ENCODE measurements at places on chromosomes 11 and 22.

- no peak for DNase-seq
Observed at GRCh38 chr11:60116996-60117790, 28.7 kb downstream of the MS4A2 start.

- no peak for DNase-seq
Observed at GRCh38 chr22:22748297-22748743, 103.9 kb downstream of the GGTLC2 start.

DNA sequence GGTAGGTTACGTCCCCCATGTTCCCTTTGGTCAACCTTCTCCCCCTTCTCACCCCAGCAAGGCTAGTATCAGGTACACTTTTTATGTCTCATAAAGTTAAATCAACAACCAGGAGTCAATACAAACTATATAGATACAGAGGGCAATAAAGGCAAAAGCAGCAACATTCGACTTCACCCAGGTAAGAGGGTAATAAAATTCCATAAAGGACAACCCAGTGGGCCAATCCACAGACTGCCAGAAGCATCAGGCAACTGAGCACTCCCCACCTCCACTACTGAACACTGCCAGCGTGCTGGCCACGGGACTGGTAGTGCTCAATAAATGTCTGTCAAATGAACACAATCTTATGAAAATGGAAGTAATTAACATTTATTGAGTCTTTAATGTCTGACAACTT, 5.1 kb upstream of the MS4A18 start:
- no peak for DNase-seq

DNA sequence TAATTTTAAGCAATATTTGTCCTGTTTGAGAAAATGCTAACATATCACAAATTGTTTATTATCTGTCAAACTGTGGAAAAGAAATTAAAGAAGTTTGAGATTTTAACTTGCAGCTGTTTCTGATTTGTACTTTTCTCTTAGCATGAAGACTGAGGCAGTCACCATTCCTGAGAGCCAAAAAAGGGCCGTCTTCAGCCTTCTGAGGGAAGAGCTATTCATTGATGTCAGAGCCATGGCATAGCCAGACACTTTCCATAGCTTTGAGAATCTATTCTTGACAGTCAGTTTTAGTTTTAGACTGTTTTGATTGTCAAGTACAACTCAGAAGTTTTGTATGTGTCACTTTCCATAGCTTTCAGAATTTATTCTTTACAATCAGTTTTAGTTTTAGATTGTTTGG, 32.1 kb downstream of the YAP1 start:
- DNase-seq, result no peak

DNA sequence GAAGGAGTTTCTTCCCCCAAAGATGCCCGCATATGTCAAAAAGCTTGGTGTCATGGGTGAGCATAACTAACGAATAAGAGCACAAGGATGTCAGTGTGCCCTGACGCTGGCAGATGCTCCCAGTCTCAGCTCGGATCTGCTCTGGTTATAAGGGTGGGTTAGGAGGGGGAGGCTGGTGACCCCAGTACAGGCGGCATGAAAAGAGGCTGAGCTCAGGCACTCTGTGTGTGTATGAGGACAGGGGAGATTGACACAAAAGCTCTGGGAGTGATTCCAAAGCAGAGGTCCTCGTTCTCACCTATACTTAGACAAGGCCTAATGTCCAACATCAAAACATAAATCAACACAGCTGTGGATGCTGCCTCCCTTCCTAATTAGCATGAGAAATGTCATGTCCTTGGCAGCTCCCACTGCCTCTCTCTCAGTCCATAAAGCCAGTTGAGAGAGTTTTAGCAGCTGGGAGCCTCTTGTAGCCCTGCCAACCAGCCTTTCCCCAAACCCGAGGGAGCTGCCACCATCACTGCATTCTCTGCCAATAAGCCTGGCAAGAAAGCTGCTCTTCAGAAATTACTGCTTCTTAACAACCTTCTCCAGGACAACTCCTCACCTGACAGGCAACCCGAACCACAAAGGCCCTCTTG, 59.8 kb downstream of the SC5D start:
- DNase-seq, result no peak

GRCh38 chr11:127042445-127042844, 41.9 kb upstream of the KIRREL3 start:
- DNase-seq, result no peak

- no peak for DNase-seq
Observed at GRCh38 chr11:21614961-21615360, 577.9 kb upstream of the ANO5 start.

- DNase-seq, result no peak
Observed at GRCh38 chr22:49903322-49904039, 14.8 kb downstream of the ALG12 start.

DNA sequence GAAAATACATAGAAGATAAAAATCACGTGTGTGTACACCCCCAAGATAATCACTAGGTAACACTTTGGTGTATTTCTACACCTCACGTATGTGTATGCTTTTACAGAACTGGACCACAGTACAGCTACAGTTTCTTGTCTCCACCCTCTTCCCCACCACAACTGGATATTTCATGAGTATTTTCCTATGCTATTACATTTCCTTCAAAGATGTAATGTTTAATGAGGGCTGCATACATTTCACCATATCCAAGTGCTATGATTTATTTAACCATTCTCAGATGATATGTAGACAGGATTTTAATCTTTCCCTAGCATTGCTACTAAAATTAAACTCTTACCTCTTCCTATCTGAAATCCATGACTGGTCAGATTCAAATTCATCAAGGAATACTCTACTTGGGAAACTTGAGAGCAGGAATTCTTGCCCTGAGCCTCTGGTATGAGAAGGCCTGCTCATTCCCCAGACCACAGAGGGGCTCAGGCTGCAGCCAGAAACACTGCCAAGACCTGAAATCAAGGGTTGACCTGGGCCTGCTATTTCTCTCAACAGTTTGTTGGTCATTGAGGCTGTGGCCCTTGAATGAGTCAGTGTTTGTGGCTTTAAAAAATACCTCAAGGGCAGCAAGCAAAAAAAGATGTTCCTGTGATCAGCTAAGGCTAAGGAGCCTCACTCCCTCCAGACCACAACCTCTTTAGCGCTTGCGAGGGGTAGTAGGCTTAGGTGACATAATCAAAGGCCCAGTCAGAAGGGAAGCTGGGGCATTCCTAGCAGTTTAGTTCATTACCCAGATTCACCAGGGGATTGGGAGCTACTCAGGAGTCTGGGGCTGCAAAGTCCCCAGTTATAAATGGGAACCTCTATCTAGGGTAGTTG, 55.5 kb downstream of the ABTB2 start:
- no peak for DNase-seq

GRCh38 chr11:67504005-67504949, 886 bp downstream of the PITPNM1 start:
- DNase-seq, result no peak

DNA sequence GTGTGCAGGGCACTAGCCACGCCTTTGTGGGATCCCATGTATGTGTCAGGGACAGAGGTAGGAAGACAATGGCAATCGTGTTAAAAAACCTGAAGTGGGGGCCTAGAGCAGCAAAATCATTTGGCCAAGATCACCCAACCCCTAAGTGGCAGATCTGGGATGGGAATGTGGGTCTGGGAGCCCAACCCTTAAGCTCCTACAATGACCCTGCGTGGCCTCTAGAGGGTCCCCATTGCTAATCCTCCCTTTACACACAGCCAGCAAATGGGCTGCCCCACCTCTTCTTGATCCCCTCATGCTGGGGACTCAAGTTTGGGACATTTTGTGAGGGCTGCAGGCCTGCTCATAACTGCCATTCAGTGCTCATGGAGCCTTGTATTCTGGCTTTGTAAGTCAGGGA, 73.2 kb upstream of the SUSD2 start:
- no peak for DNase-seq

DNA sequence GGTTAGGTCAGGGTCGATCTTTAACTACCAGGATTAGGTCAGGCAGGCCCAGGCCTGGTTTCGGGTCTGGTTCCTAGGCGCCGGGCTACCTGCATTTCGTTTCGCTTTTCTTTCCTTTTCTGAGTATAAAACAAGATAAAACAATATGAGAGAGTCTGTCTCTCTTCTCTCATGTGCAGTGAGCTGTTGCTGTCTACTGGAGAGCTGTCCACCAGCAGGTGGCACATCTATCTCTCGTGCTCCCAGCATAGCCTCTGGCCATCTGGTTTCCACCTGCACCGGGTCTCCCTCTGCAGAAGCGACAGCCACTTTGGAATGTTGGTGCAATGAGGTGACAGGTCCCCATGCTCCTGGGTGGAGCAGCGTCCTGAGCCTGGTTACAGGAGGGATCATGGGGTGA, 27.6 kb downstream of the RIBC2 start:
- peak; percentile 20 for DNase-seq

DNA sequence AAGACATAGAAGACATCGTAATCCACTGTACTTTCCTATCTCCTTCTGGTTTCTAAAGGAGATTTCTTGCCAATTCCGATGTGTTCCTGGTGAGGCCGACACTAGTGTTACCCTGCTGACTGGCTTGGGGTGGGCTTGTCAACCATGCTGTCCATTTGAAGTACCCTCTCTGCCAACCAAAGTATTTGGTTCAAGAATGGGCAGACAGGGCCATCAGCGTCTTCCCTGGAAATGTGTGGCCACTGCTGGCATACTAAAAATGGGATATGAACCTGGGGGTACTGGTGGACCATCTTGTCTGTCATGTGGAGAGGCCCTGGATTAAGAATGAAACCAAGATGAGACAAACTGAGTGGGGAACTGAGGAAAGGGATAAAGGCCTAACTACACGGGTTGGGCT, 1.8 kb upstream of the VSTM5 start:
- no peak for DNase-seq

DNA sequence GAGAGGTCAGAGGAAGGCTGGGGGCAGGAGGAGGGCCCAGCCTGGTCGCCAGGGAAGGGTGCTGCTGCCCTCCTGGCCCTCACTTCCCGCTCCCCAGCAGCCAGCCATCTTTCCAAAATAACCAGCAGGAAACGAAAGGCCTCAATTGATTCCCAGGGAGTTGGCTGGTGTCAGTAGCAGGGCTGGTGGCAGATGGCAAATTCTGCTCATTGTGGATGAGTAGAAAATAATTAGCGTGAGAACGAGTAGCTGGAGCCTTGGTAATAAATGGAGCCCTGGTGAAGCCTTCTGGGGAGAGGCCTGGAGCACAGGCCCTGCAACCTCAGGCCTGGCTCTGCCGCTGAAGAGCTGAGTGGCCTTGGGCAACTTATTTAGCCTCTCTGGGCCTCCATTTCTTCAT, 31.3 kb downstream of the DAGLA start:
- no peak for DNase-seq

DNA sequence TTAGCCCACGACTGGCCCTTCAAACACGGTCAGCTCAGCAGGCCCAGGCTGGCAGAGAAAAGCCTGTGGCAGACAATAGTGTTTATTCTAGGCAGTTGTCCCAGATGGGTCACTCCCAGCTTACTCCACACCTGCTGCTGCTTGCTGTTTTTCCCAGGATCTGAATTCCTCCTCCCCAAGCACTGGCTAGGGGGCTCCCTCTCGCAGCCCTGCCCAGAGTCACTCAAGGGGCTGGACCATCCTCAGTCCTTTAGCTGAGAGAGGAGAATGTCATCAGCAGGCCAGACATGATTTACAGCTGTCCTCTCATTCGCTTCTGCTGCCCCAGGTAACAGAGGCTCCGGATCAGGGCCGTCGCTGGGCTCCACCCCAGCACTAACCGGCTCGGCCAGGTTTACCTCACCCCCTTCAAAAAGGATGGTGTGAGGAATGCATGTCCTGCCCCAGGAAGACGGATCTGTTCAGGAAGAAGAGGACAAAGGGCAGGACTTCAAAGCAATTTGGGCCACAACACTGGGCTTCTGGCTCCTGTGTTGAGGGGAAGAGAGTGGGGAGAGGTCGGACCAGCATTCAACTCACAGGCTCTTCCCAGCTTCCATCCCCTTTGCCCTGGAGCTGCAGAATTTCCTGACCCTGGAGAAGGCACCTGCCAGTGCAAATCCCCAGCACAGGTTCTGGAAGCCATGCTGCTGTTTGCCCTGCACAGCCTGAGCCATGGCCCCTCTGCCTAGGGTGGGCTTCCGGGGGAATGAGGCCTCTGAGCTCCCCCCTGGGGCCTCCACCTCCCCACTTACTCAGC, 59.7 kb upstream of the BARX2 start:
- DNase-seq, result peak; percentile 59

DNA sequence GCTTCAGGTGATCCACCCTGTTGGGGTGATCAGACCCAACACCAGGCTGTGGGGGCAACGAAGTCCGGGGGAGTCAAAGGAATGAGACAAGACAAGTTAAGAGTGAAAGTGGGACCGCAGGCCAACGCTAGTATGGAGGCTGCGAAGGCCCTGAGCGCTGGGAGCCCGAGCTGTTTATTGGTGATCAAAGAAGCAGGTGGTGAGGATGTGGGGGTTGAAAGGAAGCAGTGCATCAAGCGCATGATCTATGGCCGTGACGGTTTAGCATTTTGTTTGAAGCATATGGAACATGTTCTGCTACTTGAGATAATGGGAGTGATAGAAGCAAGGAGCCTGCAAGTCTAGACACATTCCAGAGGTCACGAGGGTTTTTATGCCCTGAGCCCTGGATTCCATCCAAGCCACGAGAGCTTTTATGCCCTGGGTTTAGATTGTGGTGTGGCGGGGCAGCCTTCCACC, 49.5 kb downstream of the MCHR1 start:
- DNase-seq, result no peak

DNA sequence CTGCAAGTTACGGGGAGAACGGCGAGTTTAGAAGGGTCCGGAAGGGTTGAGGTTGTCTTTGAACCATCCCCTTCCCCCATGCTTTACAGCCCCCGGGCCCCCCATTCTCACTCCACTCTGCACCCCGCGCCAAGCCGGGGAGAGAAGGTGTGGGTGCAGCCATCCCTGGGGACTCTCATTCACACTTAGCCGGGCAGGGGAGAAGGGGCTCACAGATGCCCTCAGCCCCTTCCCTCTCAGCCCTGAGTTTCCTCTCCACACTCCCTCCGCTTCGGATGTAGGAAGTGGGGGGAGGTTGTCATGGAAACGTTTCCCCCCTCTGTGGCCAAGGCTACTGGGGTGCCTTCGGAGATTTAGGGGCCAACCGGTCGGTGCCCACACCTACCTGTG, 334 bp downstream of the CADM1 start:
- peak; percentile 14 for DNase-seq

GRCh38 chr11:10611979-10612862, 43.8 kb upstream of the LYVE1 start:
- DNase-seq, result no peak

GRCh38 chr22:27153386-27153785, 496.0 kb downstream of the MIAT start:
- no peak for DNase-seq

- no peak for DNase-seq
Observed at GRCh38 chr11:32331792-32332191, 103.5 kb downstream of the WT1 start.

- DNase-seq, result peak; percentile 8
Observed at GRCh38 chr11:83816572-83817187, 530.5 kb upstream of the CCDC90B start.

GRCh38 chr11:111357150-111358037, 21.7 kb downstream of the POU2AF1 start:
- no peak for DNase-seq
